Right ventricle myocardium superior (tissue), 1 donor: ENCODE measurements at places on chromosomes 6 and 20. TPM values are rescaled to one million over a fixed set of nuclear protein-coding genes. Genes with fewer than 3 reads are reported as not detected.

- no peak for DNase-seq
Observed at GRCh38 chr6:13004601-13005000, 288.0 kb downstream of the PHACTR1 start.

DNA sequence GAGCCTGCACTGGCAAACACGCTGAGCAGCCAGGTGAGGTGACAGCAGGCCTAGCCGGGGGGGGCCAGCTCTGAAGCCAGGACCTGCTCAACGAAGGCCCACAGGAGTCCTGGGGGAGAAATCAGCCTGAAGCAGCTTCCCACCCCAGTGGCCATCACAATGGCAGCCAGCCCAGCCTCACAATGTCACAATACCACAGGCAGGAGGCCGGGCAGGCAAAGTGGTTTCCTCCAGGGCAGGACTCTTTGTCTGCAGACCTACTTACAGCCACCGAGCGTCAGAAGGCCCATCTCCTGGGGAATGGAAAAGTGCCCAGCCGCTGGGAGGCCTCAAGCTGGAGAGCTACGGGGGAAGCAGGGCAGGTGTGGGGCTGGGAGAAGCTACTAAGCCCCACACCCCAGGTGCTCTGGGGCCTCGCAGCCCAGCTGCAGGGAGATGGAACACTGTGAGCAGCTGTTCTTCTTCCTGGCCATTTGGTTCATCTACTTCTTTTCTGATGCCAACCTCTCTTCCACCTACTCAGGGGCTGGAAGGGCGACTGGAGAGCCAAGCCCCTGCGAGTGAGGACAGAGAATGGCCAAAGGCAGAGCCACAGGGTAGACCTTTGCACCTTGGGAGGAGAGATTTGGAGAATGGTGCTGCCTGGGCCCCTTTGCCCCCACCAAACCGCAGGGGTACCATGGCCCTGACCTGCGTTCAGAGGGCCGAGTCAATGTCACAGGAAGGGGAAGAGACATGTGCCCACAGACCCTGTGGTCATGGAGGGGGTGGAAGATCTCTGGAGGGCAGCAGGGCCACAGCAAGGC is 22.3 kb upstream of the AVP start:
- no peak for DNase-seq

Gene KHDRBS2
- total RNA-seq, result not detected

- peak; percentile 75 for DNase-seq
Observed at GRCh38 chr6:16670183-16670582, 91.1 kb downstream of the ATXN1 start.

GRCh38 chr20:10786678-10787077 is 112.9 kb upstream of the JAG1 start:
- no peak for DNase-seq

DNA sequence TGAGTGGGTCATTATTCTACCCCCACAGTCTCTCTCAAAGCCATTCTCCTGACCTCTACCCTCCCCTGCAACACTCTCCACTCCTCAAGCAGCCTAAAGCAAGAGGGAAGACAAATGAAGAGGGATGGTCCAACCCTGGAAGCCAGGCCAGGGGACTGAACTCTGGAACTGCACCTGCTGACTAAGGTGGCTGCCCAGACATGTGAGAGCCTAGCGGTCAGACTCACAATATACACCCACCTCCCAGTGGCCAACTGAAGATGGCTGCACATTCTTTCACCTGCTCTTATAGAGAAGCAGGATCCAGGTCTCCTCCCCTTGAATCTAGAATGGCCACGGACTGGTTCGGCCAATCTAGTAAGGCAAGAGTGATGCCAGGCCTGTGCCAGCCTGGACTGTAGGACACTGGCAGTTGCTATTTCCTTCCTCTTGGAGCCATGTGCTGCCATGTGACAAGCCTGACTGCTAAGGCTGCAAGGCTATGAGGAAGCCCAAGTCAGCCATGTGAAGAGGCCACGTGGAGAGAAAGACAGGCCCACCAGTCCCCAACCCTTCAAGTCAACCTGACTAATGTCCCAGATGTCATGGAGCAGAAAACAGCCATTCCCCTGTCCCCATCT is 31.8 kb downstream of the ACSS1 start:
- no peak for DNase-seq

- peak; percentile 92 for DNase-seq
Observed at GRCh38 chr6:93419304-93420162, at the start of gene EPHA7. EPHA7 (minus strand) TSS chr6:93419559; CDS start chr6:93419341, 218 bp downstream.

DNA sequence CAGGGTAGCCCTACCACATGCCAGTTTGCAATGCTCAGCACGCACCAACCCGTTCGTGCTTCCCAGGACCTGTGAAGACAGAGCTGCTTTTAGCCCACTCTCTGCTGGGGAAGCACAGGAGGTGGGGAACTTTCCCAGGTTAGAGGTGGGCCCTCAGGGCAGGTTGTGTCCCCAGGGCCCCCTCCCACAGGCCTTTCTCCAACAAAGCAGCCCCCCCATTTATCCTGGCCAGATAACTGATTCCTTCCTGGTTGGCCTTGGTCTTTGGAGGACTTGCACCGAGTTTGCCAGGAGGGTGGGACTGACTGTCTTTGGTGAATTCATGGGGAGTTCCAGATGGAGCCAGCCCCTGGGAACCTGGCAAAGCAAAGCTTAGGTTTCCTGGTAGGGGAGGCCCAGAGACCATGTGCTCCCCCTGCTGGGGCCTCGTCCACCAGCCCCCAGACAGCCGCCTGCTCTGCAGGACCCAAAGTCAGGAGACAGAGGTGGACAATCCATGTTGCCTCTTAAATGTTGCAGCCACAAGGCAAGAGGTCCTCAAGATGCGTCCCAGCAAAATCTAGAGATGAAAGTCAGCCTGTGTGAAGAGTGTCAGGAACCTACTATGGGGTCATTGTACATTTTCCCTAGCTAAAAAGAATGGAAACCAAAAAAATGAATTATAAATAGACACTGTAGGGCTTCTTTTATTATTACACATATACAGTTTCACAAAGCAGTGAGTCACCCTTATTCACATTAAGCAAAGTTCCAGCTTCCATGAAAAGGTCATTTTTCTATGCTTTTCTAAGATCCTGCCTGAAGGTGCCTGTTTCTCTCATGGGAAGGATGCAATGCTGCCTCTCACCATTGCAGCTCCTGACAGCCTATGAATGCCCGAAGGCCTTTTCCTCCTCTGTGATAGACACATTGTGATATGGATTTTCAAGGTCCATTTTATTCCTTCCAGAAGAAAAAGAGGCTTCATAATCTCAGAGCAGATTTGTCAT is 497.8 kb downstream of the PREX1 start:
- DNase-seq, result no peak
